ENCODE measurements at places on chromosomes 12 and 14.

- no peak for DNase-seq
These were observed 12.7 kb upstream of the STON2 start for GRCh38 chr14:81412779-81413178.

DNA sequence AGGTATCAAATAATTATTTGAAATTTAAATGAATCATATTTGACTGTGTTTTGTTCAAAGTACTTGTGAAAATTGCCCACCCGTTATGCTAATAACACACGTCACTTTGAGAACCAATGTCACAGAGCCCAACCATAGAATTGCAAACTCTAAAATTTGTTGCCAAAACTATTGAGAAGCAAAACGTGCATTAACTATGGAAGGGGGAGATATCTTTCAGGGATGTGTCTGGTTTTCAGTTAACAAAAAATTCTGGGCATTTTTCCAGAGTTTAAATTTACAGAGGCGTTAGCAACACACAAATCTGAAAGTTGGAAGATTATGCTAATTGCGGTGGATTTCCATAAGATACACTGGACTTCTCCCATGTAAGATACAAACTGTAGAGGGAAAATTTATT is 371.8 kb upstream of the E2F7 start:
- DNase-seq, result no peak

GRCh38 chr14:105526776-105527380 is 495 bp downstream of the TMEM121 start:
- DNase-seq, result no peak

GRCh38 chr12:78725951-78726580 is 138.5 kb upstream of the SYT1 start:
- no peak for DNase-seq

- DNase-seq, result no peak
These were observed 820 bp upstream of the SMAGP start for GRCh38 chr12:51270951-51271518.

- no peak for DNase-seq
These were observed 250.2 kb downstream of the DACT1 start for GRCh38 chr14:58887931-58888330.

DNA sequence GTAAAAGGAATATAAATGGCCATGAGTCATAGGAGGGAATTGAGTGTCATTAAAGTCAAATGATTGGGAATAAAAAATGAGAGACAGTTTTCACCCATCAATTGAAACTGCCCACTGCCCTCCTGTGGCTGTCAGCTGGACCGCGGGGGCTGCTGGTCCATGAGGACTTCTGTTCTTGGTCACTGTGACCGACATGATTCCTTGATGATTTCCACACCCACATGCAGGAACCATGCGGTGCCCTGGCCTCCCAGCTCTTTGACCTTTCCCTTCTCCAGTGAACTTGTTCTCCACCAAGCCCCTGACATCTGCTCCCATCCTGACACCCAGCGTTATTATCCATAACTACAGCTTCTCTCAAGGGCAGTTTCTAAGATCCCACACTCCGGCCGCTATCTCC is 48.4 kb downstream of the C12orf75 start:
- no peak for DNase-seq

GRCh38 chr14:57760896-57761295 is 105.0 kb downstream of the SLC35F4 start:
- no peak for DNase-seq

DNA sequence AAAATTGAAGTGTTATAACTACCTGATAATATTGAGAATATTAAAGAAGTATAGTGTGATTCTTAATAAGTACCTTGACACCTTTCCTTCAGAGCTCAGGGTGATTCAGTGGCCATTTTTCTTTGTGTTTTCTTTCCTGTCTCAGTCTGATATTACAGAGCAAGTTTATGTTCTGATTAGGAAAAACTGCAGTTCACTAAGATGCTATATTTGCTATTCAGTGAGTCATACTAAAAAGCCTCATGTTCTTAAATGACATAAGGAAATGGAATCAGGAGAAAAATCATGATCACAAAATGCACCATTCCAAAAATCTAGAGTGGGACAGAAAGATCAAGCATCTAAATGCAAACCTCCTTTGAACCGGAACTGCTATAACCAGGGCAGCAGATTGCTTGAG is 390.6 kb upstream of the ATP2B1 start:
- DNase-seq, result no peak

DNA sequence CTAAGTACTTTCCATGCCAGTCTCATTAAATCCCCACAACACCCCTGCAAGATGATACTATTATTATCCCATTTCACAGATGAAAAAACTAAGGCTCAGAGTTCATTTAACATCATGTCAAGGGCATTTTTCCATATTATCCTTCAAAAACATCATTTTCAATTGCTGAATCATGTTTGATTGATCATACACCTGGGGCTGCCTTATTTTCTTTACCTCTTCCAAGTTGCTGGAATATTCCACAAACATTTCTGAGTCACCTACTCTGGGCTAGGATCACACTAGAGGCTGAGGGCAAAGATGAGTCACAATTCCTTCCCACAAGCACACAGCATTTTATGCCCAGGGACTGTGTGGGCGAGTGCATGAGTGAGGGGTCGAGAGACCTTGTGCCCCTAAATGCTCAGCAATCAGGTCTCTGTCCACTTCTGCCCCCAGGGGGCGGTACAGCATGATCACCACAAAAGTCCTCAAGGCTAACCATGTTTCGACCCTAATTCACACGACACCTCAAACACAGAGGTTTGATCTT is 14.1 kb upstream of the TMEM119 start:
- DNase-seq, result no peak

DNA sequence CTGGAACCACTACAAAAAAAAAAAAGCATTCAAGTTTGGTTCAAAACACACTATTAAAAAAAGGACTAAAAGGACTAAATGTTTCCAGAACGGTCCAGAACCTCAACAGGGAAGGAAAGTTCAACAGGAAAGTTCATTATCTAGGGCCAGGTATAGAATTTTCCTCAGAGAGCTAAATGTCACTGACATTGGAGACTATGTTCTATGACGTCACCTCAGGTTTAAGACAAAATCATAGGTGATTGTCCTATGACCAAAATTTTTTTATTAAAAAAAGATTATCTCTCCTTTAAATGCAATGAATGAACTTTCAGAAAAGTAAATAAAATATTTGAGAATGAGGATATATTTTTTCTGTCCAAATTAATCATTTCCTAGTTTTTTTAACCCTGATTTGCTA is 746.7 kb upstream of the USP15 start:
- DNase-seq, result no peak

DNA sequence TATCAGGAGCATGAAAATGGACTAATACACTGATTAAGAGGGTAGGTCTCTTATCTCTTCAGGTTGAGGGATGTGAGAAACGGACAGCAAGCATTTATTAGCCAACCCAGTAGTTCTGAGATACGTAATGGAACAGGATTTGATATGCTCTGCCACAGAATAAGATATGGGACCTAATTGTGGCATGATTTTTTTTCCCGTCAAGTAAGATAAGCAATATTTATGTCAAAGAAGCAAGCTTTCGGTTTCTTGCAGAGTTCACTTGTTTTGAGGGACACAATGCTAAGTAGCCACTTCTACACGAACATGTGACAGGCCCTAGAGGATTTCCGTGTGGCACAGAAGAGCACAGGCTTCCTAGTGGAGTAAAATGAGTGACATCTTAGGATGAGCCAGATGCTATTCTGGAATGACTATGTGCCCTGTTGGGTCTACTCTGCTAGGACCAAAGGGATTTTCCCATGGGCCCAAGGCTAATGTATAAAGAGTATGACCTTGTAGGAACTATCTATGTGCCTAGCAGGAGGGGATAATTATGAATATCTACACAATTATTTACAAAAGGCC is 57.9 kb downstream of the SLC38A1 start:
- DNase-seq, result no peak

- no peak for DNase-seq
These were observed 125.0 kb downstream of the AKAP6 start for GRCh38 chr14:32453857-32454810.

- no peak for DNase-seq
These were observed 48.9 kb downstream of the DYRK2 start for GRCh38 chr12:67697443-67697842.

- no peak for DNase-seq
These were observed 51.4 kb upstream of the IFNG-AS1 start for GRCh38 chr12:67937822-67938221.

DNA sequence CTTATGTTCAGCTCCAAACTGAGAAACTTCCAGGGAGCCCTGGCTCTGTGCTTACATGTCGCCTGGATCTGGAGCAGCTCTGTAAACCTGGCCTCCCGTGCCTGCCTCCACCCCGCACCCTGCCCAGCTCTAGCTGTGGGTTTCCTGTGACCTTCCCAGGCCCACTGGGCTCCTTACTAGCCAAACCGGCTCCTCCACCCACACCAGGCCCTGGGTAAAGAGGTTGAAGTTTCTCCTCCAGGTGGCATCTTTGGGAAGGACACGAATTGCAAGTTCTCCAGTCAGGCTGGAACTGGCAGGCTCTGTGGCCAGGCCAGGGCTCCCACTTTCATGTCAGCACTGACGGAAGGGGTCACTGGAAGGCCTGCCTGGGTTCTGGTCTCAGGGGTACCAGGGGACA is 60.9 kb upstream of the ZFP36L1 start:
- no peak for DNase-seq

- no peak for DNase-seq
These were observed 17.2 kb downstream of the BDKRB2 start for GRCh38 chr14:96221841-96222240.

DNA sequence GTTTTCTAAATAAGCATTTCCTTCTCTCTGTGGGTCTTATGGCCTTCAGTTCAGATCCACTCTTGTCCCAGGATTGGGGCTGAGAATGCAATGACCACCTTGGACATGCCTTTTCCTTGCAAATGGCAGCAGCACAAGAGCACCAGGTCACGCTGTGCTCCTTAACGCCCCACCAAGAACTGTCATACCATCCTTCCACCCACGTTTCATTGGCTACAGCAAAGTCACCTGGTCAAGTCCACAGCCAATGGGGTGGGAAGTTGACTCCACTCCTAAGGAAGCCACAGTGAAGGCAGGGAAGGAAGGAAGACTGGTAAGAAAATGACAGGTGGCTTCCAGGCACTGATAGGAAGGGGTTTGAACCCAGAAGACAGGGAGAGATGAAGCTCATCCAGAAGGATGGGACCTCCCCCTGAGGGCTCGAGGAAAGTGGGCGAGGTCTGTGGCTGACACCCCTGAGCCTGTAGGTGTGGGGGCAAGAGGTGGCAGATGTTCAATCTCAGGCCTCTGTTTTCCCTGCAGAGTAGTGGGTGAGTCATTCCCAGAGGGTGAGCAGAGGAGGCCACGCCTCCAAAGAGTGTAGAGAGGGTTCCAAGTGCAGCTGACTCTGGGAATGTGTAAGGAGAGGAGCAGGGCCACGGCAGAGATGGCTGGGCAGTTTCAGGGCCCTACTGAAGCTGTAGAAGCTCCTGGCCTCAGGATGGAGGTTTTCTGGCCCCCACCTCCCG is 113.5 kb upstream of the VRK1 start:
- DNase-seq, result no peak

DNA sequence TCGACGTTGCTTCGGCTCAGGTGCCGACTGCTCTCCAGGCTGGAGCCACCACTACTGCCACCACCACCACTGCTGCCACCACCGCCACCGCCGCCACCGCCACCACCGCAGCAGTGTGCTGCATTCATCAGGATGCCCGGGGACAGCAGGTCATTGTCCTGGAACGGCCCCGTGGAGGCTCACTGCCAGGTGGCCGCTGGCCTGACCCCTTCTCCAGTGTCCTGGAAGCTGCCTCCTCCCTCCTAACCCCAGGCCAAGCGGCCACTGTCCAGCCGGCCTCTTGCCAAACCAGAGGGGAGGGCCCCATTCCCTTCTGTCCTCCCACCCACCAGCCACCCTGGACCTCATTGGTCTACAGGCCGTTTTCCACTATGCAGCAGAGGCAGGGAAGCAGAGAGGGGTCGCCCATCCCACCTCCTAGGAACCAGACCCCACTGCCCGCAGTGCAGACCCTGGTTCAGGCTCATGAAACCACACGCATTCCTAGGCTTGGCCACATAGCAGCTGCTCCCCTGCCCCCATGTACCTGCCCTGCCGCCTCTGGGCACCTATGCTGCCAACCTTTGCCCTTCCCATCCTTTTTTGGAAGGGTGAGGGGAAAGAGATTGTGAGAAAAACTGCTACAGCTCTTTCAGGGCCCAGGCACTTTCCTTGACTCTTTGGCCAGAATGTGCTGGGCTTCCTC is 15.2 kb downstream of the ARL6IP4 start:
- no peak for DNase-seq

GRCh38 chr14:94886931-94887330 is 117.0 kb upstream of the GSC start:
- no peak for DNase-seq

DNA sequence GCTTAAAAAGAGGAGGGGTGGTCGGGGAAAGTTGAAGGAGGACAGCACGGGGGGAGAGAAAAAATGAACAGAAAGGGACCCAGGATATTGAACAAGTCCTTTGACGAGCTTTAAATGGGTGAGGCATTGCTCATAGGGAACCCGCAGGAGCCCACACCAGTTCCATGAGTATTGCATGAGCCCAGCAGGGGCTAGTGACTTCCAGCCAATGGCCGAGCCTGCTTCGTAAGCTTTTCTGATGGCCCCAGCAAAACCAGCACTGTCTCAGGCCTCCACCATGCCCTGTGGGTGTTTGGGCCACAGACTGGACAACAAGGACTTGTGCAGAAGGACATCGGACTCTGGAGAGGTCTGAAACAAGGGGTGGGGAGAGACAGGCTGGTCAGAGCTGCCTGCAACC is 109.5 kb downstream of the ZFP36L1 start:
- no peak for DNase-seq

DNA sequence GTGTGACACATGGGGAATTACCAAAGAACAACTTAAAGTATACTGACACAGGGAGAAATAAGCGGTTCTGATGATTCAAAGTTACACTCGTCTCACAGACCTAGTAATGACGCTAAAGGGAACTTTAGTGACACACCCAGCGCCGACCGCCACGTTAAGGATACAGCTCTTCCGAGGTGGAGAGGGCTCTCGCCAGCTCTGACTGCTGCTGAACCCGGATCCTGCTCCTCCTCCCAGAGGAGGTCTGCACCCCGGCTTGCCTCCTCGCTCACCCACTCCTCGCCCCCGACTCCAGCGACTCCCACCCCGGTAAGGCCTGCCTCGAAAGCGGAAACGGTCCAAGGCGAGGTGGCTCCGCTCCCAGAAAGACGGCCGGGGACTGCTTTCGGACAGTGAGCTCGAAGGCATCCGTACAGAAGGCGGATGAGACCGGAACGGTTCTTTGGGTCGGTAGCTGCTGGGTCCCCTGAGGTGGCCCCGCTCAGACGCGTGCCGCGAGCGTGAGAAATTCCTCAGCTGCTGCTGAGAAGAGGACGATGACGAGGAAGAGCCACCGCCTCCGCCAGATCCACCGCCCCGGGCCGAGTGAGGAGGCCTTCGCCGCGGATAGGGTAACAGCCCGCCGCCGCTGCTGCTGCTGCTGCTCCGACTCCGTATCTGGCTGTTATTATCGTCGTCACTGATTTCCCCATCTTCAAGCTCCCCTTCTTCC is 643 bp downstream of the ZFC3H1 start:
- no peak for DNase-seq

DNA sequence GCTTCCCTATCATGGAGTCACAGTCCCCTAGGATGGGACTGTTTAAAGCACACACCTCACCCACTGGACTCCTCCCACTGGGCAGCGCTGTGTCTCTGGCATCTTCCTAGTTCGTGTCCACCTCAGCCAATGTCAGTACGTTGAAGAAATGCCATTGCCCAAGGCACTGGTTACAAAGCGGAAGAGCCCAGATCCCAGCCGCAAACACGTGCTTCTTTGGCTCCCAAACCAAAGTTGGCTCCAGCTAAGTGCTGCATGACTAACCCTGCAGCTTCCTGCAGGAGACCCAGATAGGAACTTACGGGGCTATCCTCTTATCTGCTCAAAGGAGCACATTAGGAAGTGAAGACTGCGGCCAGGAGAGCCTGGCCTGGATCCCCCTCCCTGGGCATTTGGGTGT is 9.3 kb downstream of the SYNE3 start:
- no peak for DNase-seq
